CD4-positive, alpha-beta T cell treated with Interleukin-10 for 1 hour (primary cell): ENCODE measurements at places on chromosomes 3 and 15.
A peak's percentile ranks its signal among the peaks of the same experiment; 100 is the strongest.

DNA sequence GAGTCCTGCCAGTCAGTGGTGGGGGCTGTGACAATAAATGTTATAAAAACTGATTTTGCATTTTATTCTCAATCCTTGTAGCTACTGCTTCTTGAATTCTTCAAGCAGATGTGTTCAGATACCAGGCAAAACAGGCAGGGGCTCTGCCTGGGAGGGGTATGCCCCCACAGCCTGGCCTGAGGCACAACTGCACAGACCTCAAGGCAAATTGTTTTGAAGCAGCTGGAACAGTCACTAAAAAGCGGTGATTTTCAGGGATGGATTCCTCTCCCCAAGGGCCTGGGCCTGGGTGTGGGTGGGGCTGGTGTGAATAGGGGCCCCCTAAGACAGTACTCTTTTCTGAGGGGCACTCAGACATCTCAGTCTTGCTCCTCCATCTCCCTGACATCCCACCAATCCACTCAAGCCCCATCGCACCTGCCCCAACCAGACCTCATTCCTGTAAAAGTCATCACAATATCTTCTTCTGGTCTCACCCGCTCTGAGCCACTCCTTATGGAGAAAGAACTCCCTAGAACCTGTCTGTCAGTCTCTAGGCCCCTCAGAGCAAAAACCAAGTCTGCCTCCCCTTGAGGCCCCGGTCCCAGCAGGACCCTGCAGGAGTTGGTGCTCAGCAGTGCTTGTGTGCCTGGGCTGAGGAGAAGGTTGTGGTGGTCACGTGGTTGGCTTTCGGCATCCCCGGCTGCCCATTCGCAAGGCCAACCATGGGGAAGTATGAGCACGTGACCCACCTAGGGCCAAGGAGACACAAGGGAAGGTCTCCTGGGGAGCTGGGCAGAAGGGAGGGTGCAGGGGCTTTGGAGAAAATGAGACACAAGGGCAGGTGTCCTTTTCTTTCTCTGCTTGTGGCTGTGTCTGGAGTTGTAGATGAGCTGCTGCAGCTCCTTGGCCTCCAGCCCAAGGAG, 2.9 kb upstream of the PSTPIP1 start:
- no peak for DNase-seq

GRCh38 chr3:129313415-129313664, 34.7 kb downstream of the HMCES start:
- no peak for DNase-seq

DNA sequence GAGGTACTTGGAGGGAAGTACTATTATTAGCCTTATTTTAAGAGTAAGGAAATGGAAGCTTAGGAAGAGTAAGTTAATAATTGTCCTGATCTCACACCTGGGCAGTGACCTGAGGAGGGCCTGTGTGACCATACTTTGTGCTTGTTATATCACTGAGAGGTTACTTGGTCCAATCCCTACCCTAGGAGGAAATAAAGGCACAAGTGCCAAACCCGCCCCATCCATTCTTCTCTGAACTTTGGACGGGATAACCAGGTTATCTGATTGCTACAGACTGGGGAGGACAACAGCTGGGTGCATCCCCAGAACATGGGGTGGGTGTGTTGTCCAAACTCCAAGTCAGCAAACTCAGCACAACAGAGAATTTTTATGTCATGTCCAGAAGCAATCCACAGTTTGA, 77.7 kb upstream of the NR2E3 start:
- DNase-seq, result no peak

DNA sequence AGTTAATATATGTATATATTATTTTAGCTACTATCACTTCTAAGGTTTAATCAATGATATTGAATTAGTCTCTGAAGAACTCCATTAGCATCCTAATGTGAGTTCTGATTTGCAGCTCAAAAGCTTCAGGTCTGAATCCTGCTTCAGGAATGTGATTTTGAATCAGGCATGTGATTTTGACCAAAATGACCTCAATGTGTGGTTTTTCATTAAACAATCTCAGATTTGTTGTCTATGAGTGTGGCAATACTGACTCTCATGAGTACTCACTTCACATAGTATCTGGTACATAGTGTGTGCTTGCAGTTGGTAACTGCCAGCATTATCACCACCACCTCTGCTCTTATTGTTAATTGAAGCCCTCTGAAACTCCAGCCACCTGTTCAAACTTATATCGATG, 251.0 kb downstream of the KCNH8 start:
- DNase-seq, result no peak

GRCh38 chr15:91866371-91866905, 12.9 kb downstream of the SLCO3A1 start:
- peak; percentile 47 for DNase-seq

DNA sequence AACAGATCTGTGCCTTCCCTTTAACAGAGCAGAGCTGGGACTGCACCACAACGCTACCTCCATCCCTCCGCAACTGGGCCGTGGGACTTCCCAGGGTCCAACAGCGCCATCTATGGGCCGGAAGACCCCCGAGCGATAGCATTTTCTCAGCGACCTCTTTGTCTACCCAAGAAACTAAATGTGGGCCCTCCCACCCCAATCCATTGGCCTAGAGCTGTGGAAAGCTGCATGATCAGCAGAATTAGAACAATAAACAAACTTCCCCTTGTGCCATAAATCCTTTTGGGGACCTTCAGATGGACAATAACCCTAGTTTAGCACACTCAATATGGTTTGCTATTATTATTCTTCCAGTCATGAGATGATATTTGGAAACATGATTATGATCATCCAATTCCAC, 74.8 kb upstream of the NTRK3 start:
- peak; percentile 15 for DNase-seq

- DNase-seq, result no peak
Measured at GRCh38 chr15:83206526-83207008, 1.1 kb downstream of the HDGFL3 start.

DNA sequence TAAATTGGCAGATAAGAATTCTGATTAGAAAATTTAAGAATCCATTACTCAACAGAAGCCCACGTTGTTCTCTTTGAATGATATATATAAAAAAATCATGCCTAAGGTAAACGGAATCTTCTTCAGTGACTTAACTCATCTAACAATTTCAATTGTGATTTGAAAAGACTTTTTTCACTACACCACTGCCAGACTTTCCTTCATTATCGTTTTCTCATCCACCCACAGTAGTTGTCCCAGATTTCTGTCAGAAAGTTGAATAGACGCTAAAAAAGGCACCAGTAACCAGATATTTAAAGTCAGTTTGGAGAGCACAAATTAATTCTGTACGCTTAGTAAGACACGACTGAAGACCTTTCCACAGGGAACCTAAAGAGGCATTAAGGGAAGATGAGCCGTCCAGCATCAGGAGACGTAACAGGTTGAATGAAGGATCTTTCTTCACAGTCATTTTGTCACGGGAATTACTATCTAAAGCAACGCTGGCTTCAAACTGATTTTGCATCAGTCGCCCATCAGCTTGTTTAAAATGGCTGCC, 1.3 kb downstream of the HIGD1A start:
- no peak for DNase-seq

DNA sequence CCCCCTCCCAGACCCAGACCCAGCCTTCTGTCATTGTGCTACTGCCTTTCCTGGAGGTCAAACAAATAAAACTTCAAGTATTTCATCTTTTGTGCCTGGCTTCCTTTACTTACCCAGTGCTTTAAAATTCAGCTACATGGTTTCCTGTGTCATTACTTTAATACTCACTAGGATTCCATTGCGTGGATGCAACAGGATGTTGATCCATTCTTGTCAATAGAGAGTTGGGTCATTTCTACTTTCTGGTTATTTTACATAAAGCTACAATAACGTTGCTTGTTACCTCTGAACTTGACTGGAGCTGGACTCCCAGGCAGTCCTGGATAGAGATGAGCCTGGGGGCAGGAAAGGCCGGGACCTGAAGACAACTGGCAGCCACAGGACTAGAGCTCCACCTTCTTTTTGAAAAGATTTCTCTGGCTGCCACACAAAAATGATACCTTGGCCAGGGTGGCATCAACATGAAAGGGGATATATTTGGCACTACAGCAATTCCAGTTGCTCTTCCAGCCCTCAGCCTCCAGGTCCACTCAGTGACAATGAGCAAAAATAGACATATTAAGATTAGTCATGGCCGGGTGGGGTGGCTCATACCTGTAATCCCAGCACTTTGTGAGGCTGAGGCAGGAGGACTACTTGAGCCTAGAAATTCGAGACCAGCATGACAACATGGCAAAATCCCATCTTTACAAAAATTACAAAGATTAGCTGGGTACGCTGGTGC, 23.3 kb upstream of the HEG1 start:
- DNase-seq, result no peak

DNA sequence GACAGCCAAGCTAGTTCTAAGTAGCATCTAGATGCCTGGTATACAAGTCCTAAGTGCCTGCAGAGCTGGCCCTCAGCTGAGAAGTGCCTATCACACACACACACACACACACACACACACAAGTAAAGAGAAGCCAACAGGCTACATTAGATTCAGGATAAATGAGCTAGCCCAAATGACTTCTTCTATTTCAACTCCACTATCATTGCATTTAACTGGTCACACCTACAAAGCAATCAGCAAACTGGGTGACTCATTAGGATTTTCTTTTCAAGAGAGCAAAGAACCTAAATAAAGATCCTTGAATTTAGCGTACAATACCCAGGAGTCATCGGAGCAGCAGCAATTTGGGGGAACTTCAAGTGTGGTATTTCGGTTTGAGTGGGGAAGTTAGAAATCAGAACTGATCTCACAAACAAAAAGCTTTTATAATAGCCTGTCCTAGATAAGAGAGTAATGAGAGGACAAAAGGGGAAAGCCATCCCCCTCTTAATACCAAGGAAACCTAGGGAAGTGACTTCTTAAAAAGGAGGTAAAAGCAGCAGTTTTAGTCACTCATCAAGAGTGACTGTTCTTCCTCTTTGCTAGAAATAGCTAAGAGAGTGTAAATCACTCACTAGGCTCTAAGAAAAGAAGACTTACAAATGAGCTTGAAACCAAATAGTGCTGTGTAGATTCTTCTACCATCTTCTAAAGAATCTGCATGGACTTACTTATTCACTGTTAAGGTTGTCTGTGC, 112.7 kb downstream of the TNIK start:
- DNase-seq, result no peak

DNA sequence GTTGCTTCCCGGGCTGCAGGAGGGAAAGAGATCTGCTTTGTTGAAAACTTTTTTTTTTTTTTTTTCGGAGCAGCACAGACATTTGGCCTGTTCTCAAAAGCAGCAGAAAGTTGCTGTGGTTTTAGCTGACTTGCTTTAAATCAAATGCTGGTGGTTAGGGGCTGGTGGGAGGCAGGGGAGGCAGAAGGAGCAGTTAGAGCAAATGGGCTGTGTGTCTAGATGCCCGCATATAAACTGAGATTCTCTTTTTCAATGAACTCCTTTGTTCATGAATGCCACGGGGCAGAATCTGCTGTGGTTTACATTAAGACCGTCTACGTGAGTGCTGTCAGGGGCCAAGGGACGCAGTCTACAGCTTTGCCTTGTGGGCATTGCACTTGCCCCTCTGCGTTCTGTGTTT, 95.9 kb downstream of the FLNB start:
- no peak for DNase-seq

DNA sequence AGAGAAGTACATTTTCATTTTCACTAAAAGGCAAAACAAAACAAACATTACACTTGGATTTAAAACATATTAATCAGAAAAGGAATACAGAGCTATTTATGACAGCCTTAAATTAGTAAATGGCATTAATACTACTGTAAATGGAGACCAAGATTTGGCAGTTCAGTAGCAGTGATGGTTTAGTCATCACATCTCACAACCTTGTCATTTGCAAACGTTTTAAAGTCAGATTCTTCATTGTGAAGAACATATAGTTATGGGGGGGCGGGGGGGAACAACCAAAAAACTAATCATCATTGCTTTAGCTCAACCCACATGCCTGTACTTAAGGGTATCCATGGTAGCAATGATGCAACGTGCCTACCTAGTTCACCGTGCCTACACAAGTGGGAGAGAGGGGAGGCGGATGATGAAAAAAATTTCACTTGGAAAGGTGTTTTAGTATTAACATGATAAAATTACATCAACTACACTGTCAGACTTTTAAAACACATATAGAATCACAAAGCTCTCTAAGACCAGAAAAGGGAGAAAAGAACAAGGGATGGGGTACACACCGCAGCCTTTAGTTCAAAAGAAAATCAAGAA, 40.1 kb downstream of the DLG1 start:
- DNase-seq, result no peak

DNA sequence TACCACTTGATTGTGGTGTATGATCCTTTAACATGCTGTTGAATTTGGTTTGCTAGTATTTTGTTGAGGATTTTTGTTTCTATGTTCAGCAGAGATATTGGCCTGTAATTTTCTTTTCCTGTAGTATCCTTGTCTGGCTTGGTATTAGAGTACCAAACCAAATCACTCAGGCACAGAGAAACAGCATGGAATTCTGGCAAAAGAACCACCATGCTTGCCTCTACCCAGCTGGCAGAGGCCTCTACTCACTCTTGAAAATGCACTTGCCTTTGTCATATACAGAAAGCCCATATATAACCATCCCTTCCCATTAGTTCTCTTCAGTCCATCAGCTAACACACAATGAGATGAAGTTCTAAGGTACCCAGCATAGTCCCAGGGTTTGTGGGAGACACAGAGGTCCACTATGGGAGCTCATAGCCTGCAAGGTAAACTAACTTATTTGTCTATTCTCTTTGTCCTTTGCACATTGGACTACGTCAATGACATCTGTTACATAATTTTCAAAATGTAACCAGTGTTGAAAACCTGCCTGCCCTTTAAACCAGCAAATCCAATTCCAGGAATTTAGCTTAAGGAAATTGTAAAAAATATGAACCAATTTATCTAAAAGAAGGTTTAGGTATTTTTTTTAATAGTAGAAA, 82.1 kb upstream of the POMGNT2 start:
- no peak for DNase-seq

DNA sequence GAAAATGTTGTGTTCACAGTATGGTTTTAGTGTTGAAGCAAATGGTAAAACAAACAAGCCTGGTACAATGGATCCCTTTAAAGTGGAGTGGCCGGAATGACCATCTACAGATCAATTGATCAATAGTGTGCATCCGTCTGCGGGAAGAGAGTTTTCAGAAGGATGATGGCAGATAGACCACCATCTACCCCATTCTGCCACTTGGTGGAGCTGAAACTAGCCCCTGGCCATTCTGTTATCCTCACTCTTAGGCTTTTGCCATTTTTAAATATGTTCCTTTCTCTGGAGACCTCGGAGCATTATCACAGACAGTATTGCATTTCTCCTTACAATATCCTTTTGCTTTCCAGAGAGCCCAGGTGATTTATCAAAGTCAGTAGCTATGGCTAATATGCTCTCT, 258.9 kb upstream of the CFAP20DC start:
- no peak for DNase-seq

DNA sequence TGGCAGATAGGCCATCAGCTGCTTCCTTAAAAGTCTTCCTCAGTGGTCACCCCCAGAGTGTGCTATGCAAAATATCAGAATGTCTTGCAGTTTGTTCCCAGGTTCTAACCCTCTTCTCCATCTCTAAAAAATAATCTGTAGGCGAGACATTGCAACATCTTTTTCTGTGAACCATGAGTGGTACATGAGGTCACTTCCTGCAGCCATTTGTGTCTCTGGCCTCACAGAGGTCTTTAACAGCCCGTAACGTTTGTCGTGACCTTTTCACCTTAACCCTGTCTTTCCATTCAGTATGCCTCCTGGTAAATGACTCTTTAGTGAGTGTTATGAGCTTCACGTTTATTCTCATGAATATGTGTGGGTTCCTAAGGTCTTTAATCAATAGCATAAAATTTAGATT, 145.4 kb downstream of the KLHL25 start:
- DNase-seq, result peak; percentile 38
